ENCODE measurements at places on chromosomes 3 and 15.

- DNase-seq = no peak
Measured at GRCh38 chr3:129305592-129306091, 27.0 kb downstream of the HMCES start.

DNA sequence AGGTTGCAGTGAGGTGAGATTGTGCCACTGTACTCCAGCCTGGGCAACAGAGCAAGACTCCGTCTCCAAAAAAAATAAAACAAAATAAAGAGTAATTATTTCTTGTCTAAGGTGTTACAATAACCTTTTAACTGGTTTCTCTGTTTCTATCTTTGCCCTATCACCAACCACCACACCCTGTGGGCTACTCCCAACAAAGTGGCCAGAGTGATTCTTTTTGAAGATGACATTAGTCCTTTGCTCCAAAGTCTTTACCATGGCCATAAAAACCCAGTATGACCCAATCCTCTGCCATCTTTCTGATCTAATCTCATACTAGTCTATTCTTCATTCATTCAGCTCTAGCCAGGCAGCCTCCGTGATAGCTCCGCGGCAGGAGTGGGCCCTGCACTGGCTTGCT lies 62.8 kb downstream of the RFX7 start:
- no peak for DNase-seq

GRCh38 chr3:155047672-155048071 lies 32.4 kb upstream of the MME start:
- DNase-seq = no peak

DNA sequence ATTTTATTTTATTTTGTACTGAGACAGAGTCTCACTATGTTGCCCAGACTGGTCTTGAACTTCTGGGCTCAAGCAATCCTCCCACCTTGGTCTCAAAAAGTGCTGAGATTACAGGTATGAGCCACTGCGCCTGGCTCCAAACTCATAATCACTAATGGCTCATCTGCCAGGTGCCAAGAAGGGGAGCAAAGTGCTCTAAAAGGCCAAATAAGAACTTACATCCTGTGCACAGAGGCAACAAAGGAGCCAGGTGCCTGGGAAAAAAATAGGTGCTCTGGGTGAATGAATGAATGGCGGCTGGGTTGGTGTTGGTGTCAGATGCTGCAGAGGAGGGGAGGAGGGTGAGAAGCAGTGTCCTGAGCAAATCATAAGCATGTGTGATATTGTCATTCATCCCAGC lies 25.9 kb upstream of the ADAMTS7 start:
- no peak for DNase-seq

DNA sequence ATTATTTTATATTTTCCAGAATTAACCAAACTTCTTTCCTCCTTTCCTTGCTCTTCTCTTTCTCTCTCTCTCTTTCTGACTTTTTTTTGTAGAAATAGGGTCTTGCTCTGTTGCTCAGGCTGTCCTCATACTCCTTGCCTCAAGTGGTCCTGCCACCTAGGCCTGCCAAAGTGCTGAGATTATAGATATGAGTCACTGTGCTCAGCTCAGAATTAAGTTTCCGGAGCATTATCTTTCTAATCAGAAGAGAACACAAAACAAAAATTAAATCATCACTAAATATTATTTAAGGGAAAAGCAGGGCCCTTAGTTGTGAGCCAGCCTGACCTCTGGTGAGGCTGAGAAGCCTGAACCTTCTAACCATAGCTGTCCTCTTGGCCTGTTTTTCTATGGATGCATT lies 168.2 kb downstream of the SOX2 start:
- DNase-seq = no peak

GRCh38 chr3:195038161-195038560 lies 232.8 kb downstream of the XXYLT1 start:
- DNase-seq = no peak

GRCh38 chr3:39385456-39386090 lies 2.4 kb downstream of the SLC25A38 start:
- no peak for DNase-seq

GRCh38 chr3:182668541-182668940 lies 124.8 kb upstream of the ATP11B start:
- DNase-seq = no peak

- peak; percentile 4 for DNase-seq
Measured at GRCh38 chr3:171258316-171258715, 201.9 kb downstream of the TNIK start.

DNA sequence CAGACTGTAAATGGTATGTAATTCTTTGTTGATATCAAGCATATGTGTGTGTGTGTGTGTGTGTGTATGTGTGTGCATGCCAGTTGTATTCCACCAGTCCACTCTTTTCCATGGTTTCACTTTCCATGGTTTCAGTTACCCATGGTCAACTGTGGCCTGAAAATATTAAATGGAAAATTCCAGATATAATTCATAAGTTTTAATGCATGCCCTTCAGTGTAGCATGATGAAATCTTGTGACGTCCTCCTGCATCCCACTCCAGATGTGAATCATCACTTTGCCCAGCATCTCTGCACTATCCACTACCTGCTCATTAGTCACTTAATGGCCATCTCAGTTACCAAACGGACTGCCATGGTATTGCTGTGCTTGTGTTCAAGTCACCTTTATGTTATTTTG lies 215.9 kb downstream of the GBE1 start:
- no peak for DNase-seq

DNA sequence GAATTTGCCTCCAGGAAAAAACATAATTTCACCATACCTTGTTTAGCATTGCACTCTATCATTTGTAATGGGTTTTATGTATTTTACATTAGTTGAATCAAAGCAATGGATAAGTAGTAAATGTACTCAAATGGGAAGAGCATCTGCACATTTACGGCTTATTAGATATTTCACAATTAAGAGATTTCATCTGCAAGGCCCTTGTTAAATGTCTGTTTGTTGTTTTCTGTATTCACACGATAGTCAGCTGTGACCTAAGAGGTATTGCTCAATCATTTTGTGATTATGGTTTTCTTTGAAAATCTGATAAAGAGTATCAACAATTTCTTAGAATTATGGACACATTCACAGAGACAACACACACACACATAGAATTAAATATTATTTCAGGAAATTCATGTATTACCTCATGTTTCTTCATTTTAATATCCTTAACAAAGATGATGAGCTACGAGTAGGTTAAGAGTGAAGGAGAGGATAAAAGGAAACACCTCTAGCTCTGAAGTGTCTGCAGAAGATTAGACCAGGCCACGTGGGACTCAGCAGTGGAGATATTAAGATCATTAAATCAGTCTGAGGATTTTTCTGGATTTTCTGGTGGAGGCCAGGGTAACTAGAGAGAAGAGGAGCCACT lies 121.9 kb upstream of the POU1F1 start:
- no peak for DNase-seq

GRCh38 chr3:71961891-71962290 lies 176.9 kb upstream of the PROK2 start:
- DNase-seq = no peak

- DNase-seq = no peak
Measured at GRCh38 chr15:34284937-34285336, 52.6 kb downstream of the SLC12A6 start.

DNA sequence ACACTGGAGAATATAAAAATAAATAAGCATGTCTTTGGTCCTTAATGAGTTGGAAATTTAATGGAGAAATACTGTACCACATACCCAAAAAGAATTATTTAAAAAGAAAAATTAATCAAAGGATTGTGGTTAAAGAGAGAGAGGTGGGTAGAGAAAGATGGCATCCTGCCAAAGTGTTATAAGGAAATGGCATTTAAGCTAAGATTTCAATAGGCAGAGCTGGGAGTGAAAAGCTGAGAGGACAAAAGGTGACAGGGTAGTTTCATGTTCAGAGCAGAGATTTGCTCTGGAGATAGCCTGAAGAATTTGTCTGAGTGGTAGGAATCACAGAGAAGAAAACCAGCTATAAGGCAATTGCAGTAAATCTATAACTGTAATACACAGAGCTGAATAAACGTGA lies 181.0 kb downstream of the SI start:
- no peak for DNase-seq

DNA sequence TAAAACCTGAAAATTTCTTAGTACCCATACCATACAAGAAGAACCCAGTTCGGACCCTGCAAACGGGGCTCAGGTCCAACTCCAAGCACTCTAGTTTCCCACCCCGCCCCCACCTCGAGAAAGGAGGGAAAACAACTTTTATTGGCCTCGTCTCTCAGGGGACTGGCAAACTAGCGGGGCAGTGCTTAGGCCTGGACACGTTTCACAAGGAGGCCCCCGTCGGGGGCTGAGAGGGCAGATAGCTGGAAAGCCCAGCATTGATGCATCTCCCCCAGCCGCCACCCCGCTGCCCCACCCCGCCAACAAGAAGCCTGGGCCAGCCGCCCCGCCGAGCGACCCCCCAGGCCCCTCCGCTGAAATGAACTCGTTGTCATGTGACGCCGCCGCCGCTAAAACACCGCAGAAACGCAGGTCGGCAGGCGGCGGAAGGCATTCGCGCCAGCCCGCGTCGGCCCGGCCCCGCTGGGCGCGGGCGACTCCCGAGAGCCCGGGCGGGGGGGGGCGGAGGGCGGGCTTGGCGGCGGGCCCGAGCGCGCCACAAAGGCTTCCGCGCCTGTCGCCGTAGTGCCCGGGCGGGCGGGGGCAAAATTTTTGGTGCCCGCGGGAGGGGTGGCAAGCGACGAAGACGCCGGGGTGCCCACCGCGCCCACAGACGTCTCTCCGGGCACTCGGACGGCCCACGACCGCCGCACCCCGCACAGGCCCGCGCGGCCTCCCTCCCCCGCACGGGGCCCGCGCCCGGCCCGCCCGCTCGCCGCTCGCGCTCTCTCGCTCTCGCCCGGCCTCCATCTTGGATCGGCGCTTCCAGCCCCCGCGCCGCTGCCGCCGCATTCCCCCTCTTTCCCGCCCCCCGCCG lies 634 bp downstream of the STAG1 start:
- DNase-seq = peak; percentile 59

DNA sequence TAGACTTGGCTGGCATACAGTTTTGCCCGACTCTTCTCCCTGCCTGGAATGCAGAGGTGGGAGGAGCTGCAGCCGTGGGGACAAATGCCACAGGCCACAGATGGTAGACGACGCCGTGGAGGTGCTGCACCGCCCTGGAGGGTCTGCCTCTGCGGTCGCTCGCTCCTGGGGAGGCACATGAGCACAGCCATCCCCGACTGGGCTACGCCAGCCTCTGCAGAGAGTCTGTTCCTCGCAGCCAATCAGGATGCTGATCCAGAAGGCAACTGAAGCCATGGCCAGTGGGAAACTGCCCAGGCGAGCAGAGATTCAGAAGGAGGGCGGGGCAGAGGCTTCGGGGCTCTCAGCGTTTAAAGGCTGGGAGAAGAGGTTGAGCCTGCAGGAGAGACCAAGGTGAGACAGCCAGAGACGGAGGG lies 11.9 kb upstream of the LRRC15 start:
- DNase-seq = peak; percentile 35

GRCh38 chr3:9630550-9631139 lies 18.7 kb upstream of the MTMR14 start:
- DNase-seq = no peak

GRCh38 chr3:106341087-106341486 lies 472.3 kb upstream of the CBLB start:
- DNase-seq = no peak

DNA sequence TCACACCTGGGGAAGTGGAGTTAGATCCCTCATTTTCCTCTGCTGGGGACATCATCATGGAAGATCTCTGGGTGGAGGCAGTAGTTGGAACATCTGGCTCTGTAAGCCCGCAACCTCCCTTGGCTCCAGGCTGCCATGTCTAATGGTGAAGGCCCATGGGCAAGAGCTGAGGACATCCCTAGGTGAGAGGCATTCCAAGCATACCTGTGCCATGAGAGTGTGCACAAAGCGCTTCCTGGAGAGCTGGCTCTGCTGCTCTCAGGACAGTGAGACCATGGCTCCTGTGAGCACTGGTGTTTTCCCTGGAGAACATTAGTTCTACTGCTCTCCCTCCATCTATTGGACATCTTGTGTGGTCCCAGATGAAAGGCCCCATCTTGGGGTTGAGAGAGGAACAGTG lies 7.7 kb downstream of the MAPKAPK3 start:
- peak; percentile 60 for DNase-seq

DNA sequence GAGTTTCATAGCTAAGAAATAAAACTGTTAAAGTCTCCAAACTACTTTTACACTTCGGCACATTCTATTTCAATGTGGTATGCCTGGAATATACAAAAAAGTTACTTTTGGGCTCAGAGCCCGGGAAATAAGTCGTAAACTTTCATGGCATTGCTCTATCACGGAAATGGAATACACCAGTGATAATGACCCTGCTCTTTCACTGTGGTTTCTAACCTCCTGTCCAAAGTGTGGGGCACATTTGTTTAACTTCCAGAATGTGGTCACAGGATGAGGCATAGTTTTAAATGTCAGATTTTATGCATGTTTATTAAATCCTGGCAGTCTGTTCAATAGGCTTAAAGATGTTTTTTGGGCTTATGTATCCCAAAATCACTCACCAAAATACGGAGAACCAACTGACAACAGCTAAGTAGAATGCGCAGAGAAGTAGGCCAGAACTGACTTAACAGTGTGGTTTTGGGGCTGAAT lies 5.1 kb downstream of the CXCR6 start:
- no peak for DNase-seq

DNA sequence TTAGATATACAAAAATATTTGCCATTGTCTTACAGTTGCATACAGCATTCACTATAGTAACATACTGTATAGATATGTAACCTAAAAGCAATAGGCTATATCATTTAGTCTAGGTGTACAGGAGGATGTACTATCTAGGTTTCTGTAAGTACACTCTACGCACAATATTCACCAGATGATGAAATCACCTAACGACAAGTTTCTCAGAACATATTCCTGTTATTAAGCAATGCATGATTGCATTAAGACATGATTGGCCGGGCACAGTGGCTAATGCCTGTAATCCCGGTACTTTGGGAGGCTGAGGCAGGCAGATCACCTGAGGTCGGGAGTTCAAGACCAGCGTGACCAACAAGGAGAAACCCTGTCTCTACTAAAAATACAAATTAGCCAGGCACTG lies 14.5 kb upstream of the PRKCI start:
- no peak for DNase-seq

DNA sequence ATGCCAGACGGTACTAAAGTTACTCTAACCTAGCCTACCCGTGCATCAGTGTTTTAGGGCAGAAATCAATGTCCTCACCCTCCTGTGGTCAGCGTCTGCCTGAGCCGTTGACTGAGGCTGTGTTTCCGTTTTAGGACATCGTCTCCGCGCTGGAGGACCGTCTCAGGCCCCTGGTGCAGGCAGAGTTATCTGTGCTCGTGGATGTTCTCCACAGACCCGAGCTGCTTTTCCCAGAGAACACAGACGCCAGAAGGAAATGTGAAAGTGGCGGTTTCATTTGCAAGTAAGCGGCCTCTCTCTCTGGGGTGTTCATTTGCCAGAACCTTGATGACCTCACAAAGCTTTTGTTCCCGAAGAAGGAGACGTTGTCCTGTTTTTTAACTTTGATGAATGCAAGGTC lies 217.0 kb downstream of the ITPR1 start:
- no peak for DNase-seq

DNA sequence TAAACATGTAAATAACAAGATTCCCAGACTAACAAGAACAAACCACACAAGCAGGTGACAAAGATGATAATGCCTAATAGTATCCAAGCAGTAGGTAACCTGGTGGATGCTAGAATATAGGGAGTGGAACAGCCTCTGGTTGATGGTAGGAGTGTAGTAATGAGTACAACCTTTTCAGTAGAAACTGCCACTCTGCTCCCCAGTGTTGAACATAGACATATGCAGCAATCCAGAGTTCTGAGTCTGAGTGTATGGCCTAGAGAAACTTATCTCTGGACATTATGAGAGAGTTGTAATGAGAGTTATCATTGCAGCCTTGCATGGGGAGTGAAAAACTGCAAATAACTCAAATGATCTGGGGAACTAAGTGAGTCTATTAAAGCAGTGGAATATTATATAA lies 76.1 kb upstream of the ACAD9 start:
- DNase-seq = no peak

GRCh38 chr3:66372681-66373350 lies 128.0 kb downstream of the LRIG1 start:
- DNase-seq = peak; percentile 14
